ENCODE measurements at places on chromosomes 11 and 22. TPM values are rescaled to one million over a fixed set of nuclear protein-coding genes. Genes with fewer than 3 reads are reported as not detected.

Gene DEPDC7
- total RNA-seq = 2.7 TPM

Gene FAM180B
- total RNA-seq = not detected

Gene FGF3
- not detected for total RNA-seq

Gene GAS2
- total RNA-seq = 2.4 TPM

Gene INPP5J
- 0.39 TPM for total RNA-seq

Gene IGSF22
- 2.5 TPM for total RNA-seq

Gene ZNRF3
- total RNA-seq = 1.0 TPM

Gene CCDC89
- 0.43 TPM for total RNA-seq

Gene MEI1
- total RNA-seq = 52.5 TPM

Gene OR51T1
- not detected for total RNA-seq

Gene TMEM121B
- 0.09 TPM for total RNA-seq

Gene POU2AF3
- not detected for total RNA-seq

Gene CCDC82
- total RNA-seq = 34.6 TPM

Gene NAALAD2
- total RNA-seq = not detected

Gene GLYAT
- not detected for total RNA-seq

Gene LBHD1
- total RNA-seq = 23.6 TPM

Gene HBE1
- total RNA-seq = not detected

Gene CXCR5
- total RNA-seq = 2.2 TPM

Gene CADM1
- 1.2 TPM for total RNA-seq

Gene AMOTL1
- 4.8 TPM for total RNA-seq

Gene NTM
- not detected for total RNA-seq

Gene NCAM1
- 0.72 TPM for total RNA-seq

Gene DEUP1
- not detected for total RNA-seq

Gene C11orf86
- total RNA-seq = not detected

Gene DPAGT1
- 43.2 TPM for total RNA-seq

Gene SERPING1
- total RNA-seq = 0.45 TPM

Gene PLAAT5
- 0.43 TPM for total RNA-seq

Gene DSCAML1
- total RNA-seq = 3.1 TPM

Gene PKDREJ
- total RNA-seq = not detected

Gene OR8D1
- total RNA-seq = not detected

Gene MCHR1
- total RNA-seq = not detected

Gene OR5A1
- total RNA-seq = not detected

Gene APOBEC3A
- not detected for total RNA-seq

Gene MS4A15
- not detected for total RNA-seq

Gene BAIAP2L2
- 1.6 TPM for total RNA-seq

Gene E2F8
- 27.0 TPM for total RNA-seq

Gene ZBTB16
- total RNA-seq = 13.1 TPM

Gene TMEM86A
- total RNA-seq = 1.4 TPM

Gene OR5AN1
- total RNA-seq = not detected

Gene CHRM4
- 0.40 TPM for total RNA-seq

Gene DDI1
- total RNA-seq = not detected

Gene OR52I1
- not detected for total RNA-seq

Gene WNT7B
- not detected for total RNA-seq

Gene HPS4
- 48.2 TPM for total RNA-seq

Gene PICK1
- total RNA-seq = 21.4 TPM

Gene OR51B4
- not detected for total RNA-seq

Gene CNIH2
- 2.1 TPM for total RNA-seq

Gene SLC5A12
- total RNA-seq = not detected

Gene C11orf87
- not detected for total RNA-seq

Gene SMIM38
- 0.25 TPM for total RNA-seq

Gene RASD2
- total RNA-seq = not detected

Gene FJX1
- 0.17 TPM for total RNA-seq

Measured in activated naive CD8-positive, alpha-beta T cell treated with anti-CD3 and anti-CD28 coated beads, Interleukin-2, amount 10 ng/mL, durations not matched to agents 7 days and 5 days (primary cell).